ENCODE measurements at places on chromosomes 3 and 15.

GRCh38 chr3:31979001-31979697, 1.9 kb downstream of the OSBPL10 start:
- DNase-seq = peak; percentile 59

DNA sequence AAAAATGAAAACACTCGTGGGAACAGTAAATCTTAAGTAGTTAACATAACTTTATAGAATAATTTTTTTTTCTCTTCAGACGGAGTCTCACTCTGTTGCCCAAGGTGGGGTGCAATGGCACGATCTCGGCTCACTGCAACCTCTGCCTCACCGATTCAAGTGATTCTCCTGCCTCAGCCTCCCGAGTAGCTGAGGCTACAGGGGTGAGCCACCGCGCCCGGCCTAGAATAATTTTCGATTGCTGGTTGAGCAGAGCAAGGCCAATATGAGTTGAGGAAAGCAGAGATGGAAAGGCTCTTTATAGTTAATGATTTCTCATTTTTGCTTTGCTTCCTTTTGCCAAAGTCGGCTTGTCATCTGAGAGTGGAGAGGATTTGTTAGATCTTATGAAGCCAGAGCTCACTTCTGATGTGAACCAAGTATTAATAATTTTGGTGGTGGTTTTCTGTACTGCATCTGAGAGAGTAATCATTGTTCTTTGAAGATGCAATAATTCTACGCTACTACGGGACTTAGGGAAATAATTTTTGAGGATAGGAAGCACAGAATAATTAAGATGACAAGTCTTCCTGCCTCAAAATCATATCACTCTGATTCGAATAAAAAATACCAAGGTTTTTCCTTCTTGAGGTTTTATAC, 1.6 kb upstream of the GOLM2 start:
- DNase-seq = no peak

DNA sequence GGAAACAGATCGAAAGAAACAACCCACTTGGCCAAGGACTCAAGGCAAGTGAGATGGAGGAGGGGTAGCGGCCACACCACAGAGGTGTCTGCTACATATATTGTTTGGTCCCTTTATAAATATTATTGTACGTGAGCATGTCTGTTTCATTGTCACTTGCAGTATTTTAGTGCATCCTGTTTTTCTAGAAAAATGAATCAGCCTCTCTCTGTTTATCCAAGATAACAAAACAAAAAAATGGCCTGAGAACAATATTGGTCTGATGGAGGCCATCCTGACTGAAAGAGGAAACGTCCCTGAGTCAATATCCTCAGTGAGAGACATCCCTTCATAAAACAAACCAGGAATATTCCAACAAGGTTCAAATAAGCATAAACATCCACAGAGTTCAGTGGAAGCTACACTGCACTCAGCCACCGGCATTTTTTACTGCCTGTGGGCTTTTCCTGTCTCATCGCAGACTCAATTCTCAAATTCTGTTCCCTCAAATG, 42.0 kb downstream of the WWTR1 start:
- no peak for DNase-seq

GRCh38 chr3:13886593-13887129, 6.8 kb upstream of the WNT7A start:
- DNase-seq = no peak

GRCh38 chr3:46897829-46898320, 20.4 kb downstream of the PTH1R start:
- no peak for DNase-seq

GRCh38 chr15:73127302-73127936, 75.2 kb downstream of the NEO1 start:
- DNase-seq = peak; percentile 22

DNA sequence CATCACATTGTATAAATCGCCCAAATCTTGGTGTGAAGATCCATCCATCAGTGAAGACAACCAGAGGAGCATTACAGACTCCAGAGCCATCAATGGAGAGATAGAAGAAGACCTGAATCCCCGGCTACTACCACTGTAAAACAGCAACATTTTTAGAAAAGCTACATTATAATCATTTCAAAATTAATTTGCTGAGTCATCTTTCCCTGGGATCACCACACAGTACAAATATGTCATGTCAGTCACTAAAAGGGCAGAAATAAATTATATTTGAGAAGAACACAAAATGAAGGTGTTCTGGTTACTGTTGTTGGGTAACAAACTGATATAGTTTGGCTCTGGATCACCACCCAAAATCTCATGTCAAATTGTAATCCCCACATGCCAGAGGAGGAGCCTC, 218.5 kb upstream of the STT3B start:
- no peak for DNase-seq

DNA sequence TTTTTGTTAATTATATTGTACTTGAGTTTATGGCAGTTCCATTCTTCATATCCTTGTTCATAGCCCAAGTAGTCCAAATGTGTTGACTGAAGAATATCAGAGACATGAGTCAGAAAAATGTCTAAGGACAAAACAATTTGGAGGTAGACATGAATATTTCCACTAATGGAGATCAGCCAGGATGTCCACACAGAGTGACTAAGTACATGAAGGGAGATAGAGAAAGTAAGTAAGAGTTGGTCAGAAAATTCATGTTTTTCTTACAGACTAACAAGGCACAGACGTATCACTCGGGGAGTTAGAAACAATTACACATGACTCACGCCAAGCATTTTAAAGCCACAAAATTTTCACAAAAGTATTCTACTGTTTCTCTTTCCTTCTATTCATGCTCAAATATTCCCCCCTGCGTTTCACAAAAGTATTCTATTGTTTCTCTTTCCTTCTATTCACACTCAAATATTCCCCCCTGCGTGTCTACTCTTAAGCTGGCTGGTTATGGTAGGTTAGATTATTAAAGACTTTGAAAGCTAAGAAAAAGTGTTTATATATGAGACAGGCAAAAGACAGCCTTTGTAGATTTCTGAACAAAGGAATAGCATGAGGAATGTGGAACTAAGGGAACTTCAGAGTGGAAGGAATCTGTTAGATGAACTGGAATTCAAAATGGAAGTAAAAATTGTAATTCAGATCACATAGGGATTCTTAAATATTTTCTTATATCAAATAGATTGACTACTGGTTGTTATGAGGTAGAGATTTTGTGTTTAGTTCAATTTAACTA, 648.7 kb upstream of the CCDC54 start:
- no peak for DNase-seq

DNA sequence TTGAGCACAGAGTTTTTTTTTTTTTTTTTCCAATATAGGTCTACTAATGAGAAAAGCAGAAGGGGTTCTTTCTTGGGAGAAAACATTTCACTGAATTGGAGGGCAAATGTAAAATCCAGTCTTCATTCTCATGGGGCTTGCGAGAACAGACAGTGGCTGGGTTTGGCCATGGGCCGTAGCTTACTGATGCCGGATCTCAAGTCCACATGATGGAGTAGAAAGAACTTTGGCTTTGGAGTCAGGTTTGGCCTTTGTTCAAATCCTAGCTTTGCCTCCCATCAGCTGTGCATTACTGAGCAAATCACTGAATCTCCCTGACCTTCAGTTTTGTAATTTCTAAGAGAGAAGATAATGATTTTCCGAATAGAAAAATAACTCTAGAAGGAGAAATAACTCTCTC, 59.7 kb downstream of the LMCD1 start:
- no peak for DNase-seq

GRCh38 chr15:90644952-90645725, 72.0 kb upstream of the BLM start:
- DNase-seq = no peak

- DNase-seq = no peak
Observed at GRCh38 chr3:132064114-132064513, 29.3 kb upstream of the CPNE4 start.

GRCh38 chr3:31744913-31745312, 212.2 kb downstream of the STT3B start:
- DNase-seq = no peak

- DNase-seq = no peak
Observed at GRCh38 chr3:121722411-121722810, 27.1 kb downstream of the GOLGB1 start.

- DNase-seq = no peak
Observed at GRCh38 chr15:50909010-50909317, 481 bp downstream of the AP4E1 start.

DNA sequence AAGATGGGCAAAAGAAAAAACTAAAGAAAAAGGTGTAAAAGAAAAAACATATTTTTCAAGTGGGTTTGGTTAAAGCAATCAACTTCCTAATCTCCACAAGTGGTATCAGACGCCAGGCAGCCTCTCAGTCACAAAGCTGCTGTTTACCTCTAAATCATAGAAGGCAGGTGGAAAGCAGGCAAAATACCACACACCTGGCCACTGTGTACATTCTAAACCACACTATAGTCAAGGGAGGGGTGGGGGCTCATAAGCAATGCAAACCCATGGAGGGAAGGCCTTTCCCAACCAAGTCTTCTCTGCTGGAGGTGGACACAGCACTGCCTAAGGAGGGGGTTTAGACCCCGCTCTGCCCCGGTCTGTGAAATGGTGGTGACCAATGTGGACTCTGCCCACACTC, 50.4 kb downstream of the MCF2L2 start:
- DNase-seq = no peak

Data from GM13977 (cell line).